Psoas muscle (tissue), 8 donors: ENCODE measurements at places on chromosomes 1 and 21. TPM values are rescaled to one million over a fixed set of nuclear protein-coding genes. Genes with fewer than 3 reads are reported as not detected.

DNA sequence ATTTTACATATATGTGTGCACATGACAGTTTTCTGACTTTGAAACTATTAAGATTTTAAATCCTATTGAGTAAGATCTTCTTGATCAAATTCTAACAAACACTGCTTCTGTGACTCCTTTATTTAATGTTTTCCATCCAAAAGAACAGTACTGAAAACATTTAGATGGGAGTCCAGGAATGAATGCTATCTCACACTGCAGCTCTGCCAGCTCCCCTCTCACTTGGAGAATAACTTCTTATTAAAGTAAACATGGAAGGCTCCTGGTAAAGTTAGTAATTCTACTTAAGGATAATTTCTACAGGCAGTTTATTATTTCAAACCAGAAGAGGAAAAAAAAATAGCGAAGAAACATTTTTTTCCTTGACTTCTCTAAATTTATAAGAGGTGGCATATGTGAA is 349.1 kb downstream of the DPYD start:
- no peak for DNase-seq

Gene OR2L8
- total RNA-seq = not detected

Gene TLCD4
- total RNA-seq = 16.7 TPM

GRCh38 chr21:15567191-15567590 is 162.6 kb upstream of the USP25 start:
- no peak for DNase-seq

- DNase-seq = no peak
Measured at GRCh38 chr1:227796359-227796915, 19.0 kb upstream of the PRSS38 start.

DNA sequence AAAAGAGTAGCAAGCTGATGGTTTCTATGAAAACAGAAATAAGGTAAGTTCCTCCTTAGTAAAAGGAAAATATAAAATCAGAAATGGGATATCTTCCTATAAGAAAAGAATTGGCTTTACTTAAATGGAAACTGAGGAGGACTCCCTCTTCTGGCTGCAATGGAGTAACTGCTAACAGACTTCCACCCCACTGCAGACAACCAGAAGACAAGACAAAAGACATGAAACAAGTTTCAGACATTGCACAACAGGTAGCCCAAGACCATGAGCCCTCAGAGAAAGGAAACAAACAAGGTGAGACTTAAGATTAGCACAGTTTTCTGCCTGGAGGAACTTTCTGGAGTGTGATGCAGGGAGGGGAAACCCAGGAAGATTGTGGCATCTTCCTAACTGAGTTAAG is 17.0 kb upstream of the OLFML2B start:
- no peak for DNase-seq

Gene PLA2G4A
- 0.57 TPM for total RNA-seq

- no peak for DNase-seq
Measured at GRCh38 chr1:40944326-40944725, 35.2 kb upstream of the CTPS1 start.

- DNase-seq = no peak
Measured at GRCh38 chr21:41597811-41598231, 89.9 kb upstream of the TMPRSS2 start.

DNA sequence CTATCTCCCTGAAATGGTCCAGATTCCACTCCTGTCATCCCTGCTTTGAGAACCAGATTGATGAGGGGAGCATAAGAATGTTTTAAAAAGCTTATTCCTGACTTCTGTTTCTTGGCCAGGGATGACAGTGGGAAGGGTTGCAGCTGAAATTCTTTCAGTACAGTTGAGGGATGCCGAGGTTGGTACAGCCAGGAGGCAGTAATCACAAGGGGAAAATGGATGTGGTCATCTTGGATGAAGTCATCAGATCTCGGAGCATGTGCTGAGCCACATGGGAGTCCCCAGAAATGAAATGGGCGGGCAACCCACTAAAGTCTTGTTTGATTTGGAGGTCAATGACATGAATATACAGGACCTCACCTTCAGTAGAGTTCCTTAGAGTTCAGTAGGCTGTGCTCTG is 18.7 kb upstream of the PLA2G2E start:
- DNase-seq = no peak

GRCh38 chr1:211797994-211798393 is 32.6 kb downstream of the LPGAT1 start:
- DNase-seq = no peak

Gene NCMAP
- not detected for total RNA-seq

GRCh38 chr1:160911441-160911840 is 26.5 kb upstream of the ITLN1 start:
- DNase-seq = no peak

DNA sequence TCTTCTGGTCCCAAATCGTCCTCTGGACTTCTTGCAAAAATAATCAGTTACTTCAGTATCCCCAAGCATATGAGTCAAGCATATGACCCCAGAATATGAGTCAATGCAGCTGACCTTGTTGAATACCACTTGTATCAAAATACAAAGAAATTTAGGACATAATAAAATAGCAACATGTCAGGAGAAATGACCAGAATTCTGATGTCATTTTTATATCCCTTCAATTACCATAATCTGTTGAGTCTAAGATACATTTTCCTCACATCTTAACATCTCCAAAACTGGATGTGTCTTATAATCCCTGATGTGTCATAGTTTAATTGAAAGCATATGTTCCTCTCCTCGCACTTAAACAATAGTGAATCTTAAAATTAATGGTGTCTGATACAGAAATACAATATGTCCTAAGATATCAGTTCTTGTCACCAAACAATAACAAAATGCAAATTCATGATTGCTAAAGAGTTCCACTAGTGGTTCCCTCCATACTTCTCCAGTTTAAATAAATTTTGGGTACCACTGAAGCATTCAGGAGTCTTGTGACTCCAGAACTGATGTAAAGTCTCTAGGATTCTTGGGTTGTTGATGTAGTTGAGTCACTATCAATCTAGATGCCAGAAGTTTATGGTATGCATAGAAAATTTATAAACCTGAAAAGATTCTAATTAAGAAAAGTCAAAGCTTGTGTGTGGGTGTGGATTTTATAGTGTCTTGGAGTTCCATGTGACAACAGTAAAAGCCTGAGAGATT is 41.8 kb downstream of the KIFAP3 start:
- no peak for DNase-seq

Gene TRIM46
- not detected for total RNA-seq

GRCh38 chr1:113488576-113489177 is 98.4 kb downstream of the MAGI3 start:
- DNase-seq = no peak

GRCh38 chr1:56666112-56666608 is 21.0 kb downstream of the PRKAA2 start:
- DNase-seq = no peak
